IPS DF 6.9 (cell line): ENCODE measurements at places on chromosomes 4 and X.

GRCh38 chr4:95289028-95289634 lies 259.6 kb downstream of the UNC5C start:
- DNase-seq: no peak

DNA sequence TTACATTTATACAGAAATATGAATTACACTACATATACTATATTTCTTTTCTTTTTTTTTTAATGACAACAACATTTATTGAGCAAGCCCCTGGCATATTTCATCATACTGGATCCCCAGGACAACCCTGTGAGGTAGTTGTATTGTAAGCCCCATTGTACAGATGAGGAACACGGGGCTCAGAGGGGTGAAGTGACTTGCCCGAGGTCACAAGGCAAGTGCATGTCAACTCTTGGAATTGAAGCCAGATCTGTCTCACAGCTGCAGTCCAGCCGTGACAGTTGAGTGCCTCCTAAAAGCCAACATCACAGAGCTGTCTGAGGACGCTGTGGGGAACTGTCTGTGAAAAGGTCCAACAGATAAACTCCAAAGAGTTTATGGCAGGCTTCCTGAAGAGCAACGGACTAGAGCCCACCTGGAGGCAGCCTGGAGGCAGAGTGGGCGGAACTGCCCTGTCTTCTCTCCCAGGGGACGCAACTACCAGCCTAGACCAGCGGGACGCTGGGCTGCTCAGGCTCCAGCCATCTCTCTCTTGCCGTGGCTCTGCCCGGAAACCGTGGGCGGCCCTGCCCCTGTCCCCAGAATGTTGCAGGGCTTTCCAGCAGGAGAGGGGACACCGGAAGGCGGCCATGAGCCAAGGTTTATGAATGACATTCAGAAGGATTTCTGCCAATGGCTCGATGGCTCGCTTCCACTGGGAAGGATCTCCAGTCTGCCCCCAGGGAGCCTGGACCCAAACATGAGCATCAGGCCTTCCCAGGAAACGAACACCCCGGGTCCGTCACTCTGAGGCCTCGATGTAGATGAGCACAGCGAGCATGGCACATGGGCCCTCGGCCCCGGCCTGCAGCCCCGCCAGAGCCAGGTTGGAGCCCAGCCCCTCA lies 50.1 kb downstream of the CFAP299 start:
- DNase-seq: no peak

DNA sequence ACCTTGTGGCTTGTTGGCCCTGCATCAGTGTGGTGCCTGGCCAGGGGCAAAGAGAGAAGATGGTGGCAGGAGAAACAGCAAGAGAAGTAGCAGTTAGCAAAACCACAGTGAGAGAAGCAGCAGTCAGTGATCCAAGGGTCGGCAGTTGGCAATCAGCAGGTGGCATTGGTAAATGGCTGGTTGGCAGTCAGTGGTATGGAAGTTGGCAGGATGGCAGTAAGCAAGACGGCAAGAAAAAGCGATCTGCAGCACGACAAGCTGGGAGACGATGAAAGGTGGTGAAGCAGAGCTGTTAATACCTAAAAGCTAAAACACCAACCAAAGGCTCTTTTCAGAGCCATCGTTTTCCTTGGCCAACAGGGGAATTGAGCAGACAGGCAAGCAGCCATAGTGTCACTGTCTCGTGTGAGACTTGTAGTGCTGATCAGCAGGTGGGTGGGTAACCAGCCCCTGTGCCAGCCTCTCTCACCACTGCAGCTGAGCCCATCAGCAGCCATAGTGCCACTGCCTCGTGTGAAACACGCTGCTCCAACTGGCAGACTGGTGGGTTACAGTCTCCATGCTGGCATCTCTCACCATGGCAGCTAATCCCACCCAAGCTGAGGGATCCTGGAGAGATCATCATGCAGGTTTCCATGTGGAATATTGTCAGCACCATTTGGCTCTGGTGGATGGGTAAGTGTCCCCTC lies 2078.4 kb downstream of the PCDH7 start:
- DNase-seq: no peak

- no peak for DNase-seq
Measured at GRCh38 chrX:115491766-115492165, 69.2 kb upstream of the PLS3 start.

- no peak for DNase-seq
Measured at GRCh38 chrX:8868906-8869305, 67.7 kb upstream of the FAM9A start.

DNA sequence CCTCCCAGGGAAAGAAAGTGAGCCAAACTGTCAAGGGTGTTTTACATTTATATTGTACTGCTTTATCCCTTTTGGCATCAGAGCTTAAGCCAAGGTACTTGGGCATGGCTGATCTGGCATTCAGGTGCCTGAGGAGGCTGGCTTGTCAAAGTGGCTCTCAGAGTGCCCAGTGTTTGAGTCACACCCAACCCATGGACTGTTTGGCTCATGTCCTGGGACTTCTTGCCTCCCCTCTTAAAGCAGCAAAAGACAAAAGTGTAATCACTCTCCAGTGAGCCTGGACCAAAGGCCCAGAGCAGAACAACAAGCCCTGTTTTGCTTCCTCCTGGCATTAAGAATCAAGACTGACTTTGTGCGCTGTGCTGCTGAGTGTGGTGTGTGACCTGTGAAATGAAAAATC lies 311.7 kb upstream of the TAPT1 start:
- no peak for DNase-seq

DNA sequence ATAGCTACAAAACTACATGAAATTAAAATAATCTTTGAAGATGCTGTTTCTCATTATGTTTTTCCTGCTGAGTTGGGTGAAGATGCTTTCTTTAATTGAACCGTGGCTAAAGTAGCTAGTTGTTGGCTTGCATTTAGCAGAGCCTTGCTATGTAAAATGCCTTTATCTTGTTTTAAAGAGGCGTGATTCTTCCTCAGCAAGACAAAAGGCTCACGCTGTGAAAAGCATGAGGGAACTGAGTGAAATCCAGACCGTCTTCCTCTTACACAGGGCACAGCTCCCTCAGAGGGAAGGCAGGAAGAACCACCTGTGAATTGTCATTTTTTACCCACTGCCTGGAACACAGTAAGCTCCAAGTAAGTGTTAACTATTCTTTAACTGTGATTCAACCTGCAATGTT lies 39.0 kb upstream of the ZNF518B start:
- peak; percentile 82 for DNase-seq

DNA sequence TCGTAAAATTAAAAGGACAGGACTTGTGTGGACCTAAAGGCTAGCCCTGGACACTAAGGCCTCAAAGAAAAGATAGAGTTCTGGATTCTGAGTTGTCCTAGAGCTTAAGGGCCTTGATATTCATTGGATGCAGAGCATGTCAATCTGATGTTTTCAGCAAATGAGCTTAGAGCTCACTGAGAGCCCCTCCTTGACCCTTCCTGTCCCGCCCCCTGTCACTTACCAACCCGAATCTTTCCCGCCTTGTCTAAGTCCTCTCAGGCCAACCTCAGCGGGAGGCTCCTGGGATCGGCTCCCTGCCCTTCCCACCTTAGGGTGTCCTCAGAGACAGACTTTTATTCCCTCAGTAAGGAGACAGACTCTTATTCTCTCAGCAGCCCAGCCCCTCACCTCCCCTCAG lies at the start of gene CT47C1:
Gene CT47C1 (plus strand): TSS at position 250 of the 400 bp plus-strand sequence. CDS start 233 bp downstream, outside the sequence.
- no peak for DNase-seq

GRCh38 chr4:110062166-110062565 lies 136.2 kb downstream of the ELOVL6 start:
- DNase-seq: no peak

GRCh38 chr4:164716901-164717300 lies 37.0 kb upstream of the SMIM31 start:
- DNase-seq: peak; percentile 16

DNA sequence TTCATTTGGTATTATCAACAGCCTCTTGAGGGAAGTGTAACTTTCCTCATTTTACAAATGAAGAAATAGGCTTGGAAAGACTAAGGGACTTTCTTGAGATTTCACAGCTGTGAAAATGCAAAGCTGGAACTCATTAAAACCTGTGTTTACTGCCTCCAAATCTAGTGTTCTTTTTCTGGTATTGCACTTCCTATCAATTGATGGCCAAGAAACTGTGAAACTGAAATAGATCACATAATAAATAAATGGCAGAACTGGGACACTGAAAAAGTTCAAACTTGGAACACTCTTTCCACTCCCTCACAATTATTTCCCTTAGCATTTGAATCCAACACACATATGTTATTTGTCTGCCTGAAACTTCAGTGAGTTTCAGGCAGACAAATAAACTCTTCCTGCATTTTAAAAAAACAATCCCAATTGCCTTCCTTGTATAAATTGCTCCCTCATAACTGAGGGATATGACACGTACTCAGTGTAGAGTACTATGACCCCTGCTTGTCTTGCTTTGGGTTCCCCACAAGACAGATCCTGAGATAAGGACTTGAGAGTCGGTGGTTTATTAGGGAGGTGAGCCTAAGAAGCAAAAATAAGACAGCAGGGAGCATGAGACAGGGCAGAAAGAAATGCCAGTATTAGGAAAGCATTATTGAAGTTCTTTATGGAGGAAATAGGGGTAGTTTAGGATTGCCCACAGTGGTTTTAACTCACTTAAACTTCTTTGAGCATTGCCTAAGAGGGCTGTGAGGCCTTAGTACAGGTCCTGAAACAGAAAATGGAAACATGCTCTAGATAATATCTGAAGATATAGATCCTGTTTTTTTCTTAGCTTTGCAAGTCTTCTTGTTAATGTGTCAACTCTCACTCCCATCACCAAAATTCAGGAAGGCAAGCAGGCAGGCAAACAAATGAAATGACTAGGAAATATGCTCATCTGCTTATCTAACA lies 33.9 kb downstream of the RTL3 start:
- DNase-seq: no peak

DNA sequence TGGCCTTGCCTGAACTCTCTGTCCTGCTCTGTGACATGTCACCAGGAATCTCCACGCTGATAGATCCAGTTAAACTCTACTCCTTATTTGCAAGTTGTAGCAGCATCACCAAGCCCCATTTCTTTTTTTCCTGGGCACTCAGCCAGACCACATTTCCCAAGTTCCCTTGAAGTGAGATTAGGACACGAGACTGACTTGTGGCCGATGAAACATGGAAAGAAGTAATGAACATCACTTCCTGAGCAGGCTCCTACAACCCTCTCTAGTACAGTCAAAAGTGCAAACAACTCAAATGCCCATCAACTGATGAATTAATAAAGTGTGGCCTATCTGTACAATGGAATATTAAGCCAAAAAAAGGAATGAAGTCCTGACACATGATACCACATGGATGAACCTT lies 74.6 kb downstream of the MAP3K15 start:
- DNase-seq: no peak
